Fibroblast of skin of scalp (primary cell): ENCODE measurements at places on chromosomes 5 and 9.

DNA sequence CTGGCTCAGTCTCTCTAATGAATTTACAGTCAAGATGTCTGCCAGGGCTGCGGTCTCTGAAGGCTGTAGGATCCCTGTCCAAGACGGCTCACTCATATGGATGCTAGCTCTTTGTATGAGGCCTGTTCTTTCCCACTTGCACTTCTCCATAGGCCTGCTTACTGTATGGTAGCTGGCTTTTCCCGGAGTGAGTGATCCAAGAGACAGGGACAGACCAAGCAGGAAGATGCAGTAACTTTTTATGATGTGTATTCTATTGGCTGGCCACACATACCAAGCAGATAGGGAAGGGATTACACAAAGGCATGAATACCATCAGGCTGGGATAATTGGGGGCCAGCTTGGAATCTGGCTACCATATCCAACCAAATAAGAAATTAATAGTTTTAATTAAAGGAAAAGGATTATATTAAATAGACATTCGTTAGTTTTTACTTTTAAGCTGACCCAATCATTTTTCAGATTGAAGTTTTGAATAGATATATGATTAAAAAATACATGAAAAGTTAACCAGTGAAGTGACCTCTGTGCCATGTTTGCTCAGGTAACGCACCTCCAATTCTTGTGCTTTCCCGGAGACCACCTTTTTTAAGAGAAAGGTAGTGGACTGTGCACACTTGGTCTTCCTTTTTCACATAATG, 20.6 kb downstream of the NSD1 start:
- DNase-seq: peak; percentile 30

DNA sequence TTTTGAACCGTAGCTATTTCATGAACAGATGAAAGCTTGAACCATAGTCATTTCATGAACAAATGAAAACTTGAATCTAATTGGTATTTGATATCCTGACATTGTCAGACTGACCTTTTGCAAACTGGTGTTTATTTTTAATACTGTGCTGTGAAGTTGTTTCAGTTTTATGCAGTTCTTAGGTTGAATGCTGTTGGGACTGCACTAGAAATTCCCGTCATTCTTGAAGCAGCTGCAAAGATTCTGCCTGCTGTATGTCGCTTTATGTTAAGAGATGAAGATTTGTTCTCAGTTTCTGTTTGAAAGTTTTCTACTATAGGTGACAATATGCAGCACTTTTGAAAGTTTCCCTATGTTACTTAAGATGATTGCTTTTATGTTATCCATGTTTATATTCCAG, 22.5 kb upstream of the FAM120AOS start:
- no peak for DNase-seq

GRCh38 chr5:176837707-176838115, 27.4 kb downstream of the UNC5A start:
- DNase-seq: peak; percentile 88

DNA sequence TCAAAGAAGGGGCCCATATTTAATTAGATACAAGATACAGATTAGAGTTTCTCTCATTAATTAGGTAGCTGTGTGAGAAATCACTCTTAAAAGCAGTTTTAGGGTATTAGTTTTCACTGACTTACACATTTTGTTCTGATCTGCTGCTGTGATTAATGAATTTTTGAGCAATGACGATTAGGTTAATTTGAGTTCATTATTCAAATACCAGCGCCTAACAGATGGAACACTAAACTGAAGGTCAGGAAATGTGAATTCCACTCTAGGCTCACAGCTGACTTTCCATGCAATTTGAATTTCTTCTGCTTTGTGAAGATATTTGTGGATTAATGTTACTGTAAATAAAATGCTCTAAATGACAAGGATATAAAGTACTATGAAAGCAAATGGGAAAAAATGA, 380.6 kb downstream of the ADGRV1 start:
- DNase-seq: peak; percentile 28

DNA sequence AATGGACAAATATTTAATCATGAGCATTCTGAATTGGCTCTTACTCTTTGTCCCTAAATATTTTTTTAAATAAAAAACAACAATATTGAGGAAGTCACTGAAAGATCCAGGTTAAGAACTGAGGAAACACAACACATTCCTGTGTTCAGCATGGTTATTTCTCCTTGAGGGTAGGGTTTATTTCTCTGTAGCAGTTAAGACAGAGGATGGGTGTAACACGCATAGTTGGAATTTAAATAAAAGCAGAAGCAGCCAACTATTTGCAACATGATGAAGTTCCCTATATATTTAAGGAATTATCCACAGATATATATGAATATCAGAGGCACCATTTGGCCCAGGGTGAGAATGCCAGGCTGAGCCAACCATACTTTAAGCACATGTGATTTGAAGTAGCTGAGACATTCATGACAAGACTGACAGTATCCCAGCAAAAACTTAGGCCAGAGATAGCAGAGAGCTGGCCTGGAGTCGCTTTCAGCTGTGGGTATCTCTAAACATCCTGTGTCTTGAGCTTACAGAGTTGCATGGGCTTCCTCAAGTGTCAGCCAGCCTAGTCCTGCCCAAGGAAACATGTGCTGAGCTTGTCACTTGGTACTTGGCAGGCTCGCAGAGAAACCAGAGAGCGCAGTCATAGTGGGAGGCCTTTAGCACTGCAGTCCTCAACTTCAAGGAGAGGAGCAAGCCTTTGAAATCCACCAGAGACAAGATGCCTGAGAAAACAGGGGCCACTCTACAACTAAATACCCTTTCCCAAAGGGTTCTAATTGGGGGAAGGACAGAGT, 43.6 kb downstream of the SEMA5A start:
- peak; percentile 38 for DNase-seq
